Stimulated activated CD8-positive, alpha-beta memory T cell treated with anti-CD3 and anti-CD28 coated beads, Interleukin-4, amount 100 ng/mL, for 1 hour (primary cell): ENCODE measurements at places on chromosomes 5 and 9.

DNA sequence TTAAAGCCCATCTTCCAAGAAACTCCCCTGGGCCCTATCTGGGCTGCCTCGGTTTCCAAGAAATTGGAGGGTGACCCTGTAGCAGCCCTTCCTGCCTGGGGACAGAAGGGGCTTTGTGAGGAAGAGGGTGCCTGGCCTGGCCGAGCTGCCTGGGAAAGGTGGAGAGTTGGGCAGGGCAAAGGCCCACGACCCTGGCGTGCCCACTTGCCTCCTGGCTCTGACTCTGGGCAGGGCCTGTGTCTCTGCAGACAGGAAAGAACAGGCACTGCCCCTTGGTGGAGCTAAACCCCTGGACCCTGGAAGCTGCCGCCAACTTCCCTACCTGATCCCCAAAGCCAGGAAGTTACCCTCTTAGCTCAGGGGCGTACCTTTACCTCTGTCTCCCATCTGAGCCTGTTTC, 149.3 kb downstream of the RGS3 start:
- no peak for DNase-seq

DNA sequence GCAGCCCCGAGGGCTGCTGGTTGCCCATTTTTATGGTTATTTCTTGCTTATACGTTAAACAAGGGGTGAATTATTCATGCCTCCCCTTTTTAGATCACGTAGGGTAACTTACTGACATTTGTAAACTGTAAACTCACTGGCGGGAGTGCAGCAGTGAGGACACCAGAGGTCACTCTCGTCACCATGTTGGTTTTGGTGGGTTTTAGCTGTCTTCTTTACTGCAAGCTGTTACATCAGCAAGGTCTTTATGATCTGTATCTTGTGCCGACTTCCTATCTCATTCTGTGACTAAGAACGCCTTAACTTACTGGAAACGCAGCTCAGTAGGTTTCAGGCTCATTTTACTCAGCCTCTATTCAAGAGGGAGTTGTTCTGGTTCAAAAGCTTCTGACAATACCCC, 155.0 kb upstream of the PRDM9 start:
- no peak for DNase-seq

GRCh38 chr5:168878135-168878745, 299.1 kb upstream of the PANK3 start:
- no peak for DNase-seq

GRCh38 chr9:68844631-68845612, 139.9 kb downstream of the PIP5K1B start:
- DNase-seq: no peak

GRCh38 chr5:133052317-133053175, 733 bp downstream of the HSPA4 start:
- peak; percentile 9 for DNase-seq

GRCh38 chr9:109512170-109512756, 14.2 kb upstream of the PTPN3 start:
- DNase-seq: no peak

- no peak for DNase-seq
These were observed 24.5 kb upstream of the GPR150 start for GRCh38 chr5:95595289-95595931.

DNA sequence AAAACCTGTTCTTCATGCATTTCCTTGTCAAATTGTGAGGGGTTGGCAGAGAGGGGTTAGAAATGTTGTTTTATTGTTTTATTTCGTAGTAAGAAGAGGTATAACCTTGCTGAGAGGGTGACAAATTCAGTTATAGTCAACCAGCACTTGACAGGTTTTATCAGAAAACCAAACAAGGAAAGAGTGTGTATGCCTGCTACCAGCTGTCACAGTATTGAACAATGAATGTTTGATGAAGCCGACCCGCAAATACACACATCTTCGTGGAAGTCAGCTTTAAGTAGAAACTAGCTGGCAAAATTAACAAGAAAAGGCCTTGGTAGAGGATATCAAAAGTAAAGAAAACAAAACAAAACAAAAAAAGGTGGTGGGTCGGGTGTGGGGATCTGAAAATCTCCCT, 214.6 kb upstream of the TLE4 start:
- no peak for DNase-seq

GRCh38 chr9:117480253-117480652, 65.4 kb upstream of the ASTN2 start:
- no peak for DNase-seq

DNA sequence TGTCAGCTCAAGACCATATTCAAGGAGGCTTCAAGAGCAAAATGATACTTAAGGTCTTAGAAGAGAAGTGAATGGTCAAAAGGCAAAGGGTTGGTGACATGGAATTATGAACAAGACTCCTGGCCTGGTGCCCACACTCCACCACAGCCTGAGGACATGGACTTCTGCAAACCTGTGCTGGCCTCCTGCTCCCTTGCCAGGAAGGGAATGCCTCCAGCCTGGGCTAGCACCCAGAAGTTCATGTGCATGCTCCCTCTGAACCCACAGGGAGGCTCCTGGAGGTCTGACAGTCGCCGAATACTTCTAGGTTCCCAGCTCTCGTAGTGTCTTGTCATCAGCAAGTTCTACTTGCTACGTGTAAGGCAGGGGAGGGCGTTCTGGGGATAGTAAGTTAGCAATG, 156.7 kb downstream of the FSTL4 start:
- DNase-seq: no peak

- DNase-seq: no peak
These were observed 174.3 kb downstream of the TAF11L14 start for GRCh38 chr5:17808566-17808965.

DNA sequence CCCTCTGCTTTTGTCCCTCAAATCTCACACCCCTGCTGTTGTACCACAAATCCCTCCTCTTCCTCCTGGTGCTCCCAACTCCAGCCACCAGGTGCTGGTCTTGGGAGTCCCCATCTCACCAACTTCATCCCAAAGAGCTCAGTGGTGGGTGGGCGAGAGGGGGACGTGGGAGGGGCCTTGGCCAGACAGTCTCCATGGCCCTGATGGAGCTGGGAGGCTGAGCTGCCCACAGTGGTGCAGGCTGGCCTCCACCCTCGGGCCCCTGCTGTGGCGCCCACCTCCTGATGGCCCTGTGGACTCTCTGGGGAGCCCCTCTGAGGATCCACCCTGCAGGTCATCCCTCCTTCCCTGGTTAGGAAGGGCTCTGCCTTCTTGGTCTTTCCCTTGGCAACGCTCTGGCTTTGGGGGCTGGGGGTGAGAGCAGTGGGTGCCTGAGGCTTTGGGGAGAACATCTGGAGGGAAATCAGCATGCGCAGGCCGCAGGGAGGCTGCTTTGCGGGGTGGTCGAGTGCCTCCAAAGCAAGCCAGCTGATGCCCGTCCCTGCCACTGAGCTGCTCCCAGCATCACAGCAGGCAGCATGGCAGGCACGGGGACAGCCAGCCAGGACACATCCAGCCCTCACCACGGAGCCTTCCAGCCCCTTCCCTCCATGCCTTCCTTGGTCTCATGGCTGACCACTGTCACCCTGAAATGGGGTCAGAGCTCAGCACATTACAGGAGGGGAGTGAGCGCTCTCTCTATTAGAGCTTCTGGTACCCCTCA, 7.6 kb upstream of the FAM163B start:
- no peak for DNase-seq

DNA sequence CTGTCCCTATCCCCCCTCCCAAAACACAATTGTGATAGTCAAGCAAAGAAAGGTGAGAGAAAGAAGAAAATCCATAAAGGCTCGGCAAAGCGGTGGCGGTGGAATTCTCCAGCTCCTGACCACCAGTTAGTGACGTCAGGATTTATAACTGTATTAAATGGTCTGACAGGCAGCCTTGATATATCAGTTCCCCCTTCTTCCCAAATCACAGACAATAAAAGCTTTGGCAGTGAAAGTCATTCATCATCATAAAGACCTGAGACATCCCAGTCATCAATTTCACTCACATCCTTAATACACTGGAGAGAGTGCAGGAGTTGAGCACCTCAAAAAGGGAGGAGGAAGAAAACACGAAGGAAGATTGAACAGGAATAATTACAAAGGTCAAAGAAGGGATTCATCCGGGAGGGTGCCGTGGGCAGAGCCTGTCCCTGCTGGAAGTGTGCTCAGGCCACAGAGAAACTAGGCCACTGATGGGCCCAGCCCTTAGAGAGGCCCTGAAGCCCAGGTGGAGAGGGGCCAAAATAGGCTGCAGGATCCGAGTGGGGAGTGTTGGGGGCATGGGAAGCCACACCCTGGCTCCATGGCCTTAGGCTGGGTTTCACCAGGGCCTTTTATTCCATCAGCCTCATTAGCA, 131.9 kb downstream of the PAX5 start:
- no peak for DNase-seq

GRCh38 chr5:396531-396961, 46.4 kb upstream of the EXOC3 start:
- no peak for DNase-seq

DNA sequence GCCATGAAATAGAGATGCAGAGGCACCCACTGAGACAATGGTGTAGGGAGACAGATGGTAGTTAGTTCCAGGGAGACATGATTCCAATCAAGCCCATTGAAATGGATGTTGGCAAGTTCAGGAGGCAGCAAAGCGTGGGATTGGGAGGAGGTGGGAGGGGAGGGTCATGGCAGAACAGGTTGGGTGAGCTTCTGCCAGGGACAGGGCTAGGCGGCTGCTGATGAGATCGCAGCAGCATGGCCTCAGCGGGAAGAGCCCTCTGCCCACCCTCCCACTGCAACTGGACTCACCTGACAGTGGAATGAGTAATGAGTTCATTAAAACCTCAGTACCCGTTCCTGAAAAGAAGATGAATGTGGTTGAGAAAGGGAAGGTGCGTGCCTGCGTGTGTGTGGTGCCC, 418.2 kb downstream of the CDK5RAP2 start:
- DNase-seq: no peak

DNA sequence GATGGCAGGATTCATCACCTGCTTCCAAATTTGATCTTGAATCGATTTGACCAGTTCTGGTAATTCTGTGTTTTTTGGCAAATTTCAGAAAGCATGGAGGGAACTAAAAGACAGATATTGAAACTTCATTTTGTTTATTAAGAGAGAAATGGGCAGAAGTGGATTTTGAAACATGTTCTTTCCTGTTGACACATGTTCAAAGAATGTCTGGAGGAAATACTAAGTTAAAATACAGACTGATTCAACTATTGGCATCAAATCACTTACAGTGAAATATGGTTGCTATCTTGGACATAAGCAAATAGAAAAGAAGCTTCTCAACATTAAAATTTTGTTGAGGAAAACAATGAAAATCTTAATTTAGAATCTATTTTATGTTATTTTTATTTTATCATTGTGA, 19.3 kb upstream of the GZMK start:
- no peak for DNase-seq

DNA sequence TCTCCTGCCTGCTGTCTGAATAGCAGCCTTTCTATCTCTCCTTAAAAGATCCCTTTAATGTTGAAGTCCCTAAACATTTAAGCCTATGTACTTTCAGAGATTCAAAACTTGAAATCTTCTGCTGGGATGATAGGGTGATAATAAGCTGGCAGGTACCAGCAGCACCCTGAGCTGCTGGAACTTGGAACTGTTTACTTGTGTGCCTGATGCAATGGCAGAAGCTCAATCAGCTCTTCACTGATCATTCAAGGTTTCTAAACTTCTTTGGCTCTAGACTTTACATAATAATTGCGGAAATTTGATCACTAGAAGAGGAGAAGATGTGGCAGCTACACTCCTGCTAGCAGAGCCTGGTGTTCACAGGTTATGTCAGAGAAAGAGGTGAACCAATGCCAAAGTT, 27.6 kb downstream of the MRPS27 start:
- no peak for DNase-seq

- no peak for DNase-seq
These were observed 72.8 kb downstream of the PSAT1 start for GRCh38 chr9:78369639-78370219.

DNA sequence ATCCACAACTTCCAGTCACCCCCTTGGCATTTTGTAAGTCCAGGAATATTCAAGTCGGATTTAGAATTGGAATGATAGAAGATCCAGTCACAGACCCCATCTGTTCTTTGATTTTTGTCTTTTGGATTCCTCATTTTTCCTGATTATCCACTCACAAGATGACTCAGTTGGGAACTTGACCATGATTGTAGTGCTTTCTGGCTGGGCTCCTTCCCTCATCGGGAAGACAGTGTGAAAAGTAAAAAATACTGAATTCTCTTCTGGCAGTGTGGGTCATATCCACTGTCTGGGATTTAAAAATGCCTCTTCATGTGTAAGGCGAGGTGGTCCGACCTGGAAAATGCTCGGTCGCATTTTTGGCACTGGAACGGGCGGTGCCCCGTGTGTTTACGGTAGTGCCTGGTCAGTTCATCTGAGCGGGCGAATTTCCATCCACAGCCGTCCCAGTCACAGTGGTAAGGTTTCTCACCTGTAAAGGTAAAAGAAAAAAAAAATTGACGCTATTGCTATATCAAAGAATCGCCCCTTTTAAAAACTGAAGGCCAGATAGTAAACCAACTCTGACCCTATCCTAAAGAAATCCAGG, 4.0 kb downstream of the KLF4 start:
- no peak for DNase-seq

- DNase-seq: no peak
These were observed 389.1 kb upstream of the ST8SIA4 start for GRCh38 chr5:101292199-101292598.

GRCh38 chr5:53613061-53613460, 52.6 kb downstream of the NDUFS4 start:
- no peak for DNase-seq

DNA sequence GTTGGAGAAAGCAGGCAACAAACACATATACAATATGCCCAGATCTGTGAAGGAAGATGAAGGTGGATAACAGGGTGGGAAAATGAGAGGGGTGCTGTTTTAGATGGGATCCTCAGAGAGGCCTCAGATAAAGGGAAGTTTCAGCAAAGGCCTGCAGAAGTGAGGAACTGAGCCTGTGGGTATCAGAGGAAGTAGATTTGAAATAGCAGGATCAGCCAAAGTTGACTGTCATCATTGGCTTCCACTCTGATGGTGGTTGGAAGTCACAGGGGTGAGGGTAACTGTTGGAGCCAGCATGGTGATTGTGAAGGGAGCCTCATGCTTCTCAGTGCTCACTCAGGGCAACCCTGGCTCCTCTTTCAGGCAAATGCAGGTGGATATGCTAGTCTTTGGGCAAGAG, 607.2 kb upstream of the CLINT1 start:
- DNase-seq: no peak

DNA sequence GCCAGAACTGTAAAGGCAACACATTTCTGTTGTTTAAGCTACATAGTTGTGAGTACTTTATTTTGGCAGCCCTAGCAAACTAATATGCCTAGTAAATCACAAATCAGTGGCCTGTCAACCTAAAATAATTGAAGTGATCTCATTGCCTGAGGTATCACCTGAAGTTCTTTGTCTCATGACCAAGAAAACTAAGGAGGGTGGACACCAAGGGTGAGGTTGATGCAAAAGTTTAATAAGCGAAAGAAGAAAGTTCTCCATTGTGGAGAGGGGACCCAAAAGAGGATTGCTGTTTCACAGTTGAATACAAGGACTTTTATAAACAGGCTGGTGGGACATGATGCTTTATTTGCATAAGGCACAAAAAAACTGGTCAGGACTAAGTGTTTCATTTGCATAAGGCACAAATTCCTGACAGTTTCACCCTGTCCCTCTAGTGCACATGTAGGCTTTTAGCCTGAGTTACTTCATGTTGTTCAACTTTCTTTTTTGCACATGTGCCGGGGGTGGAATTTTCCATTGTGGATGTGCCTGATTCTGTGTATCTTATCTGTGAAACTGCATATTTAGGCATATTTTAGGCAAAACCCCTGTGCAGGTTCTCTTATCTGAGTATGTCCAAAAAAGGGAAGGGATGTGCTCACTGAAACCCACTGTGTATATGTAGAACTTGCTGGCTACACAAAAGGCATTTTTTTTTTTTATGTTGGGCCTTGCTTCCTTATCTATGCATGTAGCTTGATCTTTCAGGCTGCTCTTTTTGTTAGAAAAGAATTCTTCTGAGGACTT, 108.6 kb upstream of the RAI14 start:
- DNase-seq: no peak

- no peak for DNase-seq
These were observed 114.0 kb downstream of the CDC42SE2 start for GRCh38 chr5:131377785-131378325.
